ENCODE measurements at places on chromosomes 3 and 15.

- DNase-seq, result no peak
Observed at GRCh38 chr3:94787066-94787465, 724.2 kb downstream of the NSUN3 start.

GRCh38 chr3:30307372-30307950 lies 298.9 kb upstream of the TGFBR2 start:
- no peak for DNase-seq

GRCh38 chr15:28895566-28895965 lies 9.8 kb downstream of the APBA2 start:
- DNase-seq, result no peak

GRCh38 chr3:67605377-67605776 lies 49.0 kb downstream of the SUCLG2 start:
- no peak for DNase-seq

DNA sequence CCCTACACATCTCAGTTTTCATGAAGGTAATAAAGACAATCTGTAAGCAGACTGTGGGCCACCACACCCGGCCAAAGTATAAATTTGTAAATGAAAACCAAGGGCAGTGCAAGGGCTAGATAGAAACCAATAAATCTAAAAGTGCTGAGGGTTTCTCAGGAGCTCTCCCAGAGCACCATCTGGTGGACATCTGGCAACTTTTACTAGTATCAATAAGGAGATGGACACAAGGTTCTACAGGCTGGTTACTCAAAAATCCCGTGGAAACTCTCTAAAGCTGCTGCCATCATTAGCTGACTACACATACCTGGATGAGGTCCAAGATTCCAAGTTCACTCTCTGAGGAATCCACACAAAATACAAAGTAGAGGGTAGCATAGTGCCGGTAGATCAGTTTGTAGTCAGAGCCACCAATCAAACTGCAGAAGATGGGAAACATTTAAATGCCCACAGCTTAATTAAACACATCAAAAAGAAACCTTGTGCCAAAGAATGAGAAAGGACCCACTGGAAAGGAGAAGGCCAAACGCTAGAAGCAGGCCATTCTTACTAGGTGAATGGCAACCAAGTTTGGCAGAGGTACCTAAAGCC lies 5.5 kb downstream of the AP3S2 start:
- no peak for DNase-seq

DNA sequence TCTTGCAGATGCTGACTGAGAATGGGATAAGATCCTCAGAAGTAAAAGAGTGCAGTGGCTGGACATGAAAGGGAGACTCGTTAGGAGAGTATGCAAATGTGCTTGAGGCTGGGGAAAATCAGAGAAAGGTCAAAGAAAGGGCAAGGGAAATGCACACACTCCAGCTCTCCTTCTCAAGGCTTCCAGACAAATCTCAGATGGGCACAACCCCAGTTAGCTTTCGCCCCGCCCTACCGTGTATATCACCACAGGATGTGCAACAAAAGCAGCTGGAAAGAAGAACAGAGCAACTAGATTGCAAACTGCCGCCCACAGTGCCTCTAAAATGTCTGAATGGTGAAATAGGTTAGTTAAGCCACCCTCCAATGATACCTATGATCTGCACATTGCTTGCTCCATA lies 63.9 kb downstream of the CERS3 start:
- no peak for DNase-seq

- DNase-seq, result no peak
Observed at GRCh38 chr15:99343208-99343607, 91.9 kb downstream of the LRRC28 start.
